ENCODE measurements at places on chromosomes 4 and X.

DNA sequence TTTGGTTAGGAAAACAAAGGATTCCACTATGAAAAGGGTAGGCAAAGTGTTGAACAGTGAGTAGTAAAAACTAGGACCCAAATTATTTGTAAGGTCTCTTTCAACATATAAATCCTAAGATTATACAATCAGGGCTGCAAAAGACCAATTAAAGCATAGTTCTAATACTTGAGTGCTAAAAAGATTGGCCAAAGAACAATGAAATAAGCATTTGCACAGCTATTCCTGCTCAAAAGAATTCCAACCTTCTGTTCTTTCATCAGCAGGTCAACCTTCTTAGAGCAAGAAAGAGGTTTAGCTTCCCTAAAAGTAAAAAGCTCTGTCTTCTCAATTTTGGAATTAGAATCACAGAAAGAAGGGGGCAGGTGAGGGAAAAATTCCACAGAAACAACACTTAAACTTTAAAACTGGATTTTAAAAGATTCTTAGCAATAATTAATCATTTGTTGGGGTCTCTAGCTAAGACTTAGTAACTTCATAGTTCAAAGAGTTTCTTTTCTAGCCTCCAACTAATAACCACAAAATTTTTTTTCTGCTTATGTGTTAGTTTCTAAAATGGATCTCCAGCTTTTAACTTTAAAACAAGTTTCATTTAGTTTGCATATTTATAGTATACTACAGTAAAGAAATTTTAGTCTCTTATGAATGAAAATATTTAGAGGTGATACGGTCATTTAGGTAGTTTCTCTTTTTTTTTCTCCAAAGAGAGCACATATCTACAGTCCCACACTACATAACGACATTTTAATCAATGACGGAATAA lies 16.3 kb downstream of the TSPAN5 start:
- no peak for DNase-seq

DNA sequence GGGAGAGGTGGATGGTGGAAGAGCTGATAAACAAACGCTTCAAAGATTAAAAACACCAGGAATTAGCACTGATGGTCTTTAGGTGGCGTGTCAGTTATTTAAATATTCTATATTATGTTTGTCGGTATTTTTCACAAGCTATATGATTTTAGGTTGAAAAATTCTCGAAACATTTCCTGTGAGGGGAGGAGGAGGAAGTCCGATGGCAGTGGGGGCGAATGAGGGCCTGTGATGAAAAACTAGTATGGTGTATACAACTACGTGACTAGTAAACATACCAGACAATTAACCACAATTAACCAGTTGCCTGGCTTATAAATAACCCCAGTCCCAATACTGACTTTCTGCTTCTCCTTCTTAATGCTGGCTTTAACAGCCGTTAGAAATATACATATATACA lies 595 bp upstream of the NAP1L2 start:
- no peak for DNase-seq

GRCh38 chr4:148445071-148445859 lies 3.1 kb upstream of the NR3C2 start:
- no peak for DNase-seq

DNA sequence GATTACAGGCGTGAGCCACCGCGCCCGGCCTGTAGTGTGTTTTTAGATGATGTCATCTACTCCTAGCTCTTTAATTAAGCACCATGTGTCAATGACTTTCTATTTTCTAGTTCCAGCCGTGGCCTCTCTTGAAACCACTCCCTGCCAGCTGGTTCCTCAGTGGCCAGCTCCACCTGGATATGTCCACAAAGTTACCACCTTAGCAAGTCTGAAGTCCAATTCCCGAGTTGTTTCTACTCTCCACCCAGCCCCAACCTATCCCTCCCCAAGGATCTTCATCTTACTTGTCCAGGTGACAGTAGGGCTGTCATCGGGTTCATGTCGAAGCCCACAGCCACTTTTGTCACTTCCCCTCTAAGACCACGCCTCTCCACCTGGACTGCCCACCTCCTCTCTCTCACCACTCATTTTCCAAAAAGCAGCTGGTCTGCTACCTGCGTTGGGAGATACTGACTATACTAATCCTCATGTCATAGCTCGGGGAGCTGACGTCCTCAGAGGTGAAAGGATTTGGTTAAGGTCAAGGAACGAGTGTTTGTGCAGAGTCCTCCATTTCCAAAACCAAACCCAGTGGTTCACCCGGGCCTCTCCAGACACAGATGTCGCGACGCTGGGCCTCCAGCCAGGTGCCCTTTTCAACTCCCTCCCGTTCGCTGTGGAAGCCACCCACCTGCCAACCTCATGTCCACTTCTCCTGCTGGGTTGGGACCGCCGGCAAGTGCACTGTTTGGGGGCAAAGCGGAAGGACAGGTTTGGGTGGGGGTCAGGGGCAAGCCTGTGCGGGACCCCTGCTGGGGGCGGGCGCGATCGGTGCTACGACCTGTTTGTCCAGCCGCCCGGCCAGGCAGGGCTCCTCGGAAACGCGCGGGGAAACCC lies 704 bp downstream of the FAM3A start:
- DNase-seq, result no peak

DNA sequence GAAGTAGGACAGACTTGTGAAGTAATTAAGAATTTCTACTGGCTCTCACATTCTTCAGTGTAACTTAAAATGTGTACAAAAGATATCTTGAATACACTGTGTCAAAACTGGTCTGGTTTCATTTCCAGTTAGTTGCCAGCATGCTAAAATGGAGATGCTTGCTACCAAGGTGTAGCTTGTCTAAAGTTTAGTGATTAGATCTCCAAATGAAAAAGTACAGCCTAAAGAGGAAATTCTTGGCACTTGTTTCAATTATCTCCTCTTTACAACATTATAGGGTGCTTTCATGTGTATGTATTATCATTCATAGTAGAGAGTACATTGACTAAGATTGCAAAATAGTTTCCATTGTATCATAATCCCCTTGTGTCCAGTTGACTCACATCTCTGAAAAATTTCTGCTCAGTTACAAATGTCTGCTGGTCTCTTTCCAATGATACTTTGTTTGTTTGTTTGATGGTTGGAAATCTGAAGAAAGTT lies 97.3 kb upstream of the SPRY1 start:
- DNase-seq, result no peak

GRCh38 chrX:12973561-12974304 lies 1.2 kb upstream of the TMSB4X start:
- DNase-seq, result no peak

DNA sequence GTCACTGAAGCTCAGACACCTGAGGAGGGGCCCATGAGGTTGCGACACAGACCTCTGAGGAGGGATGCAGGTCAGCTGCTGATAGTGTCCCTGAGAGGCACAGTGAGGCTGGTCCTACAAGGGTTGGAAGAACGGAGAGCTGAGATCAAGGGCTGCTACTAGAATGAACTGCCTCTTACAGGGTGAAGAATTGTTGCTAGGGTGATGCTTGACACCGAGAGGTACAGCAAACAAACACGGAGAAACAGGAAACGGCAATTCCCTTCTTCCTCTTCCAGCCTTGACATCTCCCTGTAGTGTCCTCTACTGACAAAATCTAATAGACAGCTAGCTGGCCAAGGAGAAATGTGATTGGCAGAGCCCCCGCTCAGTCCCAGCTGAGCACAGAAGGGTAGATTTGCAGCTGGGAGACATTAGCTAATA lies 11.8 kb upstream of the HPGDS start:
- DNase-seq, result no peak

- DNase-seq, result no peak
Observed at GRCh38 chrX:130340271-130340670, 552 bp downstream of the SLC25A14 start.

DNA sequence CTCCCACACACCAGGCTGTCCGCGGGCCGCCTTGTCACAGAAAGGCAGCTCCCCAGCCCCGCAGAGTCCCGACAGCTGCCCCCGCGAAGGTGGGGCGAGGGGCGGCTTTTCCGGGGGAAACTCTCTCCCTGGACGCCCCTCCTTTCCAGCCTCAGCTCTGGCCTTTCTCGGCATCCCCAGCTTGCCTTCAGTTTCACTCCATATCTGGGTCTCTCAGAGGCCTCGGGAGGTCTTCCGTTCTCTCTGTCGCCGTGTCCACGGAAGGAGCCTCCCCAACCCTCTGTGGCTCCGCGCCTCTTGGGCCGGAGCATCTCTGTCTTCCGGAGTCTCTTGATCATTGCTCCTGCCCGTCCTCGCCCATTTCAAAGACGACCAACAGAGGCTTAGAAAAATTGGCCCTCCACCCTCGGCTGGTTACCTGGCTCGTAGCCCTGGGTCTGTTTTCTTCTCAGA lies 6.1 kb upstream of the MSX1 start:
- no peak for DNase-seq

- DNase-seq, result no peak
Observed at GRCh38 chrX:129663171-129663570, 8.4 kb upstream of the APLN start.

- no peak for DNase-seq
Observed at GRCh38 chrX:123405231-123405630, 221.2 kb downstream of the GRIA3 start.

DNA sequence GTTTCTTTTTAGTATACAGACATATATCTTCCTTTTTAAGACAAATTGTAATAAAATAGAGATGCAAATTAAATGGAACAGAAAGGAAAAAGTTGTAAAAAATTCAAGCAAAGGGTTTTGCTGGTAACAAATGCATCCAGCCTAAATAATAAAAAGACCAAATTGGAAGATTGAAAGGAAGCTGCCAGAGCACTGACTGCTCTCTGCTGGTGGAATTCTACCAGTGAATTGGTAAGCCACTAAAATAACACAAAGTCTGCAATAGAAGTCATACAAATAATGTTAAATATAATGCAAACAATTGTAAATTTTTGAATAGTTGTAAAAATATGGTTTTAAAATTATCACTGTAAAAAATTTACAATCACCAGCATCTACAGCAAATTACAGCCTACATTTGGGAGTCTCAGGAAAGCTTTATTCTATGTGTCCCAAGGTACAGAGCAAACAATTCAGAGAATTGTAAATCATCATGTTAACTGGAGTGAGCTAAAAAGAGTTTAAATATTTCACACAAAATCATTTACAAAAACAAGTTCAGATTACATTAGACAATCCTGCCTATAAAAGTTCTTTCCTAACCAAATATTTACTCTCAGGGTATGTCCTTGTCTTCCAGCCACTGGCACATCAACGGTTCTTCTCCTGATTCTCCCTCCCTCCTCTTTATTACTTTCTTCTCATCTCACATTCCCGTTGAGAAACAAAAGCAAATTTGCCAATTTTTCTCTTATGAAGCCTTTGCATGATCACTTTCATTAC lies 1322.5 kb downstream of the PCDH7 start:
- no peak for DNase-seq

Data from SW 1271 (cell line).